Gastroesophageal sphincter (tissue), 4 donors: ENCODE measurements at places on chromosomes 4 and X.

GRCh38 chr4:25861951-25862410, 807 bp downstream of the SEL1L3 start:
- ATAC-seq: no peak

- no peak for ATAC-seq
These were observed 56.1 kb downstream of the ATXN3L start for GRCh38 chrX:13263560-13264251.

DNA sequence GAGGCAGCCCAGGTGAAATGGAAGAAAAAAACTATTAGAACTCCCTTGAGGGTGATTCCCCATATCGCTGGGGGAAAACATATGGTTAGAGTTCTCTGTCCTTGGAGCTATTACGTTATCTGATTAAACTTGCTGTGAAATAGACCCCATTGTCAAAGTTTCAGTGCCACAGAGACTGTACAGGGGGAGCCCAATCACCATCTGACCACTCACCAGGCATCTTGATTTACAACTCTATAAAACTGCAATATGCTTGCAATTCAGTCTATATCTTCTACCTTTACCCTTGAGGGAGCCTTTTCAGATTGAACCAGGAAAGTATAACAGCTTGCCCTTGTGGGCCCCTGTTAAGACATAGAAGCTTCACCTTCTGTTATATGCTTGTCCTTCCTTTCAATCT, 18.2 kb downstream of the TMEM255A start:
- no peak for ATAC-seq

DNA sequence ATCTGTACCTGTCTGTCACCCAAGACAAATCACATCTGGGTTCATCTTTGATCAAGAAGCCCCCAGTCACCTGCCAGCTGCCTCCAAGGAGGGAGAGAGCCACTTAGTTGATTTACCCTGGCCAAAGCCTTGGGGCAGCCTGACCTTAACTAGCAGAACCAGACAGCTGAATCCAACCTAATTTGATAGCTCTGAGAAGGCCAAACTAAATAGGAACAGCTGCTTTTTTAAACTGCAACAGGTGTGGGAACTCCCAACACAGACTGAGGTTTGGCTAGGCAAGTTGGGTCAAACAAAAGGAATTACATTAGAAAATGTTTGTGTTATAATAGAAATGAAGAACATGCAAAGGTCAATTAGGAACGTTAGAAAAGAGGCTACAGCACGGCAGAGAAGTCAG, 375.7 kb downstream of the NLGN4X start:
- ATAC-seq: no peak

- ATAC-seq: peak; percentile 53
These were observed 17.2 kb downstream of the SPIN3 start for GRCh38 chrX:56978172-56978571.

DNA sequence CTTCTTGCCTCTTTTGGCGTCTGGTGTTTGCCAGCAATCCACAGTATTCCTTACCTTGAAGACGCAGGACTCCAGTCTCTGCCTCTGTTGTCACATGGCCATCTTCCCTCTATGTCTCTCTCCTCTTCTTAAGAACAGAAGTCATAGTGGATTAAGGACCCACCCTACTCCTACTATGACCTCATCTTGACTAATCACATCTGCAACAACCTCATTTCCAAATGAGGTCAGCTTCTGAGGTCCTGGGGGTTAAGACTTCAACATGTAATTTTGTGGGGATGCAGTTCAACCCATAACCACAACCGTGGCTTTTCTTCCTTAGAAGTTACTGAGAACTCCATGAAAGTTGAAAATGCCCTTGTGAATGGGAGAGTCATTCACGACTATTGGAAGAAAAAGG, 23.3 kb downstream of the TLR8 start:
- ATAC-seq: no peak

GRCh38 chr4:1713003-1713851, 1.1 kb upstream of the SLBP start:
- peak; percentile 4 for ATAC-seq

GRCh38 chr4:90544532-90545045, 417.4 kb downstream of the CCSER1 start:
- no peak for ATAC-seq

- ATAC-seq: no peak
These were observed 189.1 kb downstream of the PDGFC start for GRCh38 chr4:156782491-156782890.

- no peak for ATAC-seq
These were observed 27.8 kb upstream of the SLC2A9 start for GRCh38 chr4:10048941-10049697.

GRCh38 chr4:16292585-16292984, 66.3 kb upstream of the TAPT1 start:
- ATAC-seq: no peak

GRCh38 chr4:110897784-110898183, 274.9 kb upstream of the PITX2 start:
- no peak for ATAC-seq

DNA sequence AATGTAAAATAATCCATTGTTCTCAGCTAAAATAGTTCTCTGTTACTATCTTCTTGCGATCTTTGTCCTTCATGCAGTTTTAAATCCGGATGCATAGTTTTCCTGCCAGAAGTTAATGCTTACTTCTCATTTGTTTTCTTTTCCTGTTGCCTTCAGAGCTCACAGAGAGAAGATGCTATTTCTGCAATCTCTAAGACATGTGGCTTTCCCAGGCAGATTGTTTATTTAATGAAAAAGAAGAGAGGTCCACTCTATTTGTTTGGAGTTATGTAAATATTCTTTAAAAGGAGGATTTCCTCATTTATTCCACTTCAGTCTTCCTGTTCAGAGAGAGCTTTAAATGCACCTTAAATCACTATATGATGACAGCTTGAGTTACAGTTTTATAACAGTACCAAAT, 39.3 kb upstream of the HPGD start:
- no peak for ATAC-seq

DNA sequence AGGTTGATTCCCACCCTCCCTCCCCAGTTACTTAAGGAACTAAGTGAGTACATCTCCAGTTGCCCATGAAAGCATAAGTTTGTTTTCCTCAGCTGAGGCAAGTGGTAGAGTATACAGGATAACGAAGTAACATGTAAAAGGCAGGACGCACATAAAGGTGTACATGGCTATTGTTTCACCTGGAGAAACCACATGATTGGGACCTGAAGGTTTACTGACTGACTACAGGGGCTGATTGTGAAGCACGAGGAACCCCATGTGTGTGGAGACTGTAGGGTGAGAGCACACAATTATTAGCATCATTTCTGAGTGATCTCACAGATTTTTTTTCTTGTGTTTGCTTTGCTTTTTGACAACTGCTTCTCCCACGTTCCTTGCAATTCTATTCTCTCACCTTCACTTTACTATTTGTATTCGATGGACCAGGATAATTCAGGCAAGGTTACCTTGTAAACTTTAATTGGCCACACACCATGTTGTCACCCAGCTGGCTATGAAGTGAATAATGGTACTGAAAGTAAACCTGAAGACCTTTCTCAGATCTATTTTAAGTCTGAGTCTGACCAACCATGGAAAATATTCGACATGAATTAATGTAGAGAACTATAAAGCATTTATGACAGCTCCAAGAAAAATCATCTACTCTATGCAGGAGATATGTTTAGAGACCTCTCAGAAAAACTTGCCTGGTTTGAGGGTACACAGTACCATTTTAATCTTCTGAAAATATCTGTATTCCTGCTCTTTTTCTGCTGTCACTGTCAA, 102.5 kb upstream of the MYOZ2 start:
- ATAC-seq: no peak

GRCh38 chrX:39459952-39460351, 637.8 kb downstream of the BCOR start:
- ATAC-seq: no peak

- no peak for ATAC-seq
These were observed 664 bp downstream of the MED12 start for GRCh38 chrX:71118985-71119535.

- ATAC-seq: no peak
These were observed 72.4 kb upstream of the UCP1 start for GRCh38 chr4:140641105-140641555.

DNA sequence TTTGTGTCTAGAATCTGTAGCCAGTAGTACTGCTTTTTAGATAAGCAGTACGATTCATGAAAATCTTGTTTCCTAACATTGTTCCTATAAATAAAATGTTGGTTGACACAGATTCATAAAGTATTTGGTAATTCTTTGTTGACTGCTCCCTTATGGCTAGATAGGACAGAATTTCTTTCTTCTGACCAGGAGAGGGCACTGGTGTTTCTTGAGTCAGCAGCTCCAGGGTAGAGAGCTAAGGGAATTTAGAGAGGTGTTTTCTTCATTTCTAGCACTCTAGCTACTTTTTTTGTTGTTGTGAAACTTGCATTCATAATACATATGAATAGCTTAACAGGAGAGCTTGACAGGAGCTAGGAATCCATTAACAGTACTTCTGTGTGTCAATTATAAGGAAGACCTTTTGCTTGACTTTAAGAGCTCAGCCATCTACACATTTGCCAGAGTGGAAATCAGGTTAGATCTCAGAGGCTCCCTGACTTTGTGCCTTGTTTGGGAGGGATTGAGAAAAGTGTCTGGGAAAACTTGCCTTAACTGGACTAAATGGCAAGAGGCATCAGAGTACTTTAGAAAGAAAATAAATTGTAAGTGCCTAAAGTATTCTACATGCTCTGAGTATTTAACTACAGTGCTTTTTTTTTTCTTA, 756.1 kb downstream of the SH3BGRL start:
- no peak for ATAC-seq

- no peak for ATAC-seq
These were observed 110.3 kb upstream of the PTPN13 start for GRCh38 chr4:86483773-86484172.

DNA sequence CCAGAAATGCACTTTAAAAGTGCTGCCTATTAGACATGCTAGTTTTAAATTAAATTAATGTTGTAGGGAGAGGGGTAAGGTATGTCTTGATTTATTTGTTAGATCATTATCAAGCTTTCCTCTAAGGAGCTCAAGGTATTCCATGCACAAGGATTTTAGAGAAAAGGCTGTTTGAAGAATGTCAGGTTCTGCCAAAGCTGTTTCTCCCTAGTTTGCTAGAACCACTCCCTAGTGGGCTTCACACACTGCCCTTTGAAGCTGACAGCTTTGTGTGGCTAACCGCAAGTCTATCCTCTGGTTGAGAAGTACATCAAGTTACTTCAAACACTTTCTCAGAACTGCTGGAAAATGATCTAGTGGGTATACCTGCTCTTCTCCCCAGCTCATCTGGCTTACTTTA, 32.3 kb downstream of the RASL11B start:
- no peak for ATAC-seq

DNA sequence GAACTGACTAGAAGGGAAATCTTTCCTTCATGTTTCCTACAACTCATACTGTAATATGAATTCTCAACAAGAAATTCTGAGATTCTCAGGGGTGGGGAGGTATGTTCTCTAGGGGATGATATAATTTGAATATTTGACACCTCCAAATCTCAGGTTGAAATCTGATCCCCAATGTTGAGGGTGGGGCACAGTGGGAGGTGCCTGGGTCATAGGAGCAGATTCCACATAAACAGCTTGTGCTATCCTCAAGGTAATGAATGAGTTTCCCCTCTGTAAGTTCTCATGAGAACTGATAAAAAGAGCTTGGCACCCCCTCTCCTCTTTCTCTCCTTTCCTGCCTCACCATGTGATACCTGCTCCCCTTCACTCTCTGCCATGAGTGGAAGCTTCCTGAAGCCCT, 21.5 kb downstream of the FBXW7 start:
- no peak for ATAC-seq

DNA sequence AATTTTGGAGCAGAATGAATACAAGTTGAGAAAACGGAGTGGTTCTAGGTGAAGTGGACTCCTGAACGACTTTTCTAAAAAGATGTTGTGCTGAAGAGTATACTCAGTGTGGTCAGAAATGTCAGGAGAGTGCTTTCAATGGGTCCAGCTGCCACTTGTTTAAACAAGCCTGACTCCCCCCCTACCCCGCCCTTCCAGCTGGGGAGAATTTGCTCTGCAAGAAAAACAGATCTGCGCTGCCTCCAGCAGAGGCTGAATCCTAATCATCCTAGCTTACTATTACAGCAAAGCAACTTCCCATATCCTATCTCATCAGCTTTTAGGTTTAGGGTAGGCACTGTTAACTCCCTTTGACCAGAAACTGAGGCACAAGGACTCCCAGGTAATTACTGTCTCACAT, 1.9 kb downstream of the MAP3K15 start:
- ATAC-seq: no peak

DNA sequence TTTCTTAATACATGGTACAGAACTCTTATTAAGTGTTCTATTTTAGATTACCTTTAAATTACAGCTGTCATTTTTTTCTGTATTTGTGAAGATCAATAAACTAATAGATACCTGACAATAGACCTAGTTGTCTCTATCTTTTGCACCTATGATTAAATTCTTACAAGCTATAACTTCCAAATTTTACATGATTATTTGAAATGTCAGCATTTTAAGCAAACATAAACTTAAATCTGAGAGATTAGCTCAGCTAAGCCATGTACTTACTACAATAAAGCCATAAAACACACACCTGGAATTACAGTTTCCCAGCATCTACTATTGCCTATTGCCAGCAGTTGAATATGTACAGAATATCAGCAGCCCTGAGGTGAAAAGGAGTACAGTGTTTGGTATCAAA, 118.8 kb downstream of the UGT8 start:
- ATAC-seq: no peak

GRCh38 chr4:2256781-2257191, 5.1 kb downstream of the MXD4 start:
- ATAC-seq: peak; percentile 46

DNA sequence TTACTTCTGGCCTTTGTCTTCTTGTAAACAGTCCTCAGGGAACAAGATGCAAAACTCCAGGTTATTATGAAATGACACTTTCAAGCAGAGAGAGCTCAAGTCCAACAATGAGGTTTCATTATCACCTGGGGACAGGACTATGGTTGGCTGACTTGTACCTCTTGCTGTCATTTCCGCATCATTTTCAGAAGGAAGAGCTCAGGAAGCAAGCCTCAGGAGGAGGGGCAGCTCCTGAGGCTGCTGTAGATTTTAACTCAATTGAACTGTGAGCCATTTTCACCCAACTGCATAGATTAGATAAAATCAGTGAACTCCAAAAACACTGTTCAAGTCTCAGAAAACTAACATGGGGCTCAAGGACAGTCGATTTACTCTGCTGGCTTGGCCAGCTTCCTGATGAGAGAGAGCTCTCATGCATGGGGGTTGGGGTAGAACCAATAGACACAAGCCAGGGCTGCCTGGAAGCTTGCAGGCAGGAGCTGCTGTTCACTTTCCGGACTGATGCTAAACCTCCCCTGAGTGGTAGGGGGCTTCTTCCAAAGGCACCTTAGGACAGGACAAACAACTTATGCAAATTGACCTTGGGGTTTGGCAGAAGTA, 23.6 kb downstream of the TMEM255A start:
- no peak for ATAC-seq

DNA sequence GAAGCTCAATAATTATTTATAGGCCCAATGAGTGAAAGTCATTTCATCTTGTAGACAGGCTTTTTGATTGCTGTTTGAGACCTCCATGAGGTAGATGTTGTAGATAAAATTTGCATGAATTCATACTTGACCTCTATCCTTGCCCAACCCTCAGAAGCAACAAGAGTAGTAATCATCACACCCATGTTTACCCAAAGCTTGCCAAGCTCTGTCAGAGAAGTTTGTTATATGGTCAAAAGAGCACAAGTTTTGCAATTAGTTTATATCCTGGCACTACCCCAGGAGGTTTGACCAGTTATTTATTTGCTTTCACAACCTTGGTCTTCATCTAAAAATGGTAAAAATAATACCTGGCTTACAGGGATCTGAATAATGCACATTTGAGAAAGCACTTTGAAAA, 20.7 kb downstream of the ADH7 start:
- peak; percentile 55 for ATAC-seq

GRCh38 chrX:14554131-14554715, 24.9 kb downstream of the GLRA2 start:
- ATAC-seq: no peak

GRCh38 chr4:90816754-90817153, 689.6 kb downstream of the CCSER1 start:
- ATAC-seq: no peak
